CD4-positive, alpha-beta T cell treated with Interleukin-1 beta for 1 hour (primary cell): ENCODE measurements at places on chromosomes 13 and 19.
A peak's percentile ranks its signal among the peaks of the same experiment; 100 is the strongest.

- DNase-seq = no peak
Measured at GRCh38 chr13:43908156-43909126, 28.7 kb downstream of the LACC1 start.

- no peak for DNase-seq
Measured at GRCh38 chr13:90577726-90578125, 769.8 kb upstream of the MIR17HG start.

GRCh38 chr13:81153478-81153877 lies 812.6 kb upstream of the SPRY2 start:
- no peak for DNase-seq

GRCh38 chr19:18020212-18021085 lies 12.5 kb downstream of the ARRDC2 start:
- no peak for DNase-seq

GRCh38 chr19:39410831-39411080 lies 1.7 kb upstream of the PLEKHG2 start:
- DNase-seq = no peak

DNA sequence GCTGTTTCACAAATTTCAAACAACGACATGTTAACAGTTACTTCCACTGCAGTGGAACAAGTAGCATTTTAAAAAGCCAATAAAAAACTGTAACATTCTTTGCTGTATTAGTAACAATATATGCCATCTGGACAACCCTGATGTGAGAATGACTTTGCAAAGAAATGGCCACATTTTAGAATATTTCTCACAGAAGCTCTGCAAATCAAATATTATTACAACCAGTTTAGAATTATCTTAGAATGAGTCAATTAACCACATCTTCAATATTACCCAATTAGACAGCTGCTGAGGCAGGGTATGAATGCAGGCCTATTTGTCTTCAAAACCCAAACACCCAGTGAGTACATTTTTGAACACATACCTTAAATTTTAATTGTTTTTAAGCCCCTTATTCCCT lies 3.2 kb downstream of the ZNF699 start:
- DNase-seq = no peak

DNA sequence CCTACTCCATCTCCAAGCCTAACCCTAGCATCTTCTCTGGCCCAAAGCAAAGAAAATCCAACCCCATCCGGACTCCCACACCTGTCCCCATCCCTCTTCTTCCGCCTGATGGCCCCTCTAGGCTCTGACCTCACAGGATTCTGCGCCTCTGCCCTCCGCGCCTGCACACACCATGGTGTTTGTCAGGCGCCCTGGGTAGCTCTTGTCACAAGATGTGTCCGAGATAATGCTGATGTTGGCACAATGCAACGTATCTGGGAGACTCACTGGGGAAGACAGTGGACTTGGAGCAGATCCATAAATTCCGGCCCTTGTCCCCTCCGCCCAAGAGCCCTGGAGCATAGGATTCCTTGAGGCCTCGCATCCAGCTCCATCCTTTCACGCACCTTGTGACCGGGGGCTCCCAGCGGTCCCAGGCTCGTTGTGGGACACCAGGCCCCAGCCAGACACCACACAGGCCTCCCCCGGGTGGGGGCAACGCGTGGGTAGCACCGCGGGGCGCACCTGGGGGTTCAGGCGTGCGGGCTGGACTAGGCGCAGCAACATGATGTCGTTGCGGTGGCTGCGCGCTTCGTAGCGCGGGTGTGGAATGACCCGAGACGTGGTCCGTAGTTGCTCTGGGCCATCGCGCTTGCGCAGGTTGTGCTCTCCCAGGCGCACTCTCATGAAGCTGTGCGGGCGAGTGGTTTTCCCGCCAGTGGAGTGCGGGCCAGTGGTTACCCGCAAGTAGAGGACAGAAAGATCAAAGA lies 3.1 kb upstream of the KLK1 start:
- no peak for DNase-seq

DNA sequence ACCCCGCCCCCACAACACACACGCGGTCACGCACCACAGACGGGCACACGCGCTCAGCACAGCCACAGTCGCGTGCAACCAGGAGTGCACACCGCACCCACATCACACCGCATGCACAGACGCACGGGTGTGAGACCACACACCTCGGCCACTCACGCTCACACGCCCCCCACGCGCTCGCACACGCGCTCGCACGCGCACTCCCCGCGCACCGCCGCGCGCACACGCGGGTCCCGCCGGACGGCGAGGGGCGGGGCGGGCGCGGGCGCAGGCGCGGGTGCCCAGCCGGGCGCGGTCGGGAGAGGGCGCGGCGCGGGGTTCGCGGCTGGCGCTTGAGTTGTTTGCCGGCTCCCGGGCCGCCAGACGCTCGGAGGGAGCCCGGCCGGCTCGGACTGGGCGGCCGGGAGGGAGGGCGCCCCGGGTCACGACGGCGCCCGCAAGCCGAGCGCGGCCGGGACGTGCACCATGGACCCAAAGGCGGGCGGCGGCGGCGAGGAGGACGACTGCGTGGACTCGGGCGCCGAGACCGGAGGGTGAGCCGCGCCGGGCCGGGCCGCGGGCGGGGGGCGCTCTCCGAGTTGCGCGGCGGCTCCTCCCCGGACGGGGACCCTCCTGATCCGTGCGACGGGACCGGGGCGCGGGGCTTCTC lies at the start of gene FAM124A:
FAM124A (plus strand) TSS at position 362 of the 649 bp plus-strand sequence; CDS start at position 466, 104 bp downstream.
- peak; percentile 27 for DNase-seq

DNA sequence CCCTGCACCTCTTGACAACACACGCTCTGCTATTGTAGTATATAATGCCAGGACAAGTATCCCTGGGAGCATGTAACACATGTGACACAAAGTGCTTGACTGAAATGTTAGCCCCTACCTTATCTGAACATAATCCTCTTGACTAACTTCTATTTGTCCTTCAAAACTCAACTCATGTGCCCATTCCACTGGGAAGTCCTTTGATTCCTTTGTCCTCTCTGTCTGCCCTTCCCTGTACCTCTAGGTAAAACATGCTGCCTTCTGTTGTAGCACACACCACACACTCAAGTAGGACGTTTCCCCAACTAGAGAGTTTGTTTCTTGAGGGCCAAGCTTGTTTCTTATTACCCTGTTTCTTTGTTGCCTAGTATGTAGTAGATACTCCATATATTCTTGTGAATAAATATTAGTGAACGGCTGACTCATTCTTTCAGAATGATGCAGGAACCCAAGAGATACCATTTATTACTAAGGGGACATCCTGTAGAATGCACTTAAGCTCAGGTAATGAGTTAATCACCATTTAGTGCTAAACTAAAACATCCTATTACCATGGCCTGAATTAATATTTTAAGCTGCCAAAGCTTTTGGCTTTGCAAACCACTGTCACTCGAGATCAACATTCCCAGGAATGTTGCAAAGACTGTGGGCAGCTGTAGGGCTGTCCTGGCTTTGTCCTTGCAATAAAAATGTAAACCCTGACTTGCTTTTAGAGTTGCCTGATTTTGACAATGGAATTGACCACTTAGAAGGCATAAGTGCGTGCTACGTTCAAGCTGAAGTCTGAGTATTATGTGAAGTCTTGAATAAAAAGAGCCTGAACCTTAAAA lies 313.4 kb downstream of the COG6 start:
- DNase-seq = no peak

DNA sequence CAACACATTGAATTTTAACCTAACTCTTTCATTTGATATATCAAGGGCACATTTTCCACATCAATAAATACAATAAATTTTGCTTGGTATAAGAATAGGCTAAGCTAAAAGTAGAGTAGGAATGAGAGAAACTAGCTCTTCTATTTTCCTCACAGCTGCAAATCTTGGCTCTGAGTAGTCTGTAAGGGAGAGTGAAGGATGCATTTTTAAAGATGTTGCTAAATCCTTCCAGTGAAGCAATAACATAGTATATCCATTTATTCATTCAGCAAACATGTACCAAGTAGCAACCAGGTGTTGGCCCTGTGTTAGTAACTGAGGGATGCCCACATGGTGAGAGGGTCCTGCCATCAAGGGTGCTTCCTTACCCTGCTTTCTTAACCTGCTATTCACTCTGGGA lies 799.9 kb downstream of the PCDH9 start:
- DNase-seq = no peak

DNA sequence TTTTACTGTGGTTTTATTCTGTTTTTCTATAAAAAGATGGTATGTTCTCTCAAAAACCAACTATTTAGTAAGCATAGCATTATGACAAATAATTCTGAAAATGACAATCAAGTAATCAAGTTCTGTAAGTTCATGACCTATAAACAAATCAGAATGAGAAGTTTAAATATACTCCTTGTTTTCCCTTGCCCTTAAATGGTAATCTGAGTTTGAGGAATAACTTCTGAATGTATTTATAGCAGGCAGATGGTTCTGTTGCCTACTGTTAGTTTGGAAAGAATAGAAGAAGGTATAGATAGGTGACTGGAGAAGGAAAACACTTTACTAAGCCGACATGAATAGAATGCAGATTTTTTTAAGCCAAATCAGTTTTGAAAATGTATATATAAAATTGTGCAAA lies 63.9 kb downstream of the POSTN start:
- no peak for DNase-seq

- DNase-seq = no peak
Measured at GRCh38 chr13:45718992-45719391, 16.9 kb downstream of the CBY2 start.

DNA sequence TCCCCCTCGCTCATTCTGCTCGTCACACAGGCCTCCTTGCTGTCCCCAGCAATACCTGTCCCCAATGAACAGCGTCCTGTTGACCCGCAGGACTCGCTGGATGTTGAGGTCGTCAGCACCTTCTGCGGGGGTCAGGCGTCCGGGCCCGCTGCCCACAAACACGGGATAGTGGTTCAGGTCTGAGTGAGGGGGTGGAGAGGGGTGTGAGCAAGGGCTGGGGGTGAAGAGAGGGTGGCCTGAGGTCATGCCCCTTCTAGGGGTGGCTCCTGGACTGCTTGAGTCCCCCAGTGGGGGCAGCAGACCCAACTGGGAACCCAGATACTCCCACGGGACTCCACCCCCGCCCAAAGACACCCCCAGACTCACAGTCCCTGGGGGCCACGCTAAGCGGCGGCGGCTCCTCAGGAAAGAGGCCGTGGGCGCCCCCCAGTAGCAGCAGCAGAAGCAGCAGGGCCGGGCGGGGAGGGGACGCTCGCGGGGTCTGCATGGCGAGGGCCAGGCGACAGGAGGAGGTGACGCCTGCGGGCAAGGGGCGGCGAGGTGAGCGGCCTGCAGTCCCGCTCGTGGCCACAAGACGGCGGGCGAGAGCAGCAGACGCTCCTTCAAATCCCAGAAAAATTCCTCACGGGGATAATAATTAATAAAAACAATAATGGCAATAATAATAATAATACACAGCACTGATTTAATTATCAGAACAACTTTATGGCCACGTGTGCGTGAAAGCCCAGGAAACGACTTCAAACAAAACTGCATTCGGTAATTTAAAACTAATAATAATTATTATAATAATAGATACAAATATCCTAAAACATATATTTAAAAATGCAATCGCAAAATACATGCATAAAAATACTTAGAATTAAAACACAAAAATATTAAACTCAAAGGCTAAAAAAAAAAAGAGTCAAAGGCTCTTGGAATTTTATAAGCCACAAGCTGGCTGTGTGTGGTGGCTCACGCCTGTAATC lies 1.2 kb downstream of the SEMA6B start:
- no peak for DNase-seq

- DNase-seq = peak; percentile 40
Measured at GRCh38 chr19:14561847-14562351, 10.0 kb downstream of the NDUFB7 start.

DNA sequence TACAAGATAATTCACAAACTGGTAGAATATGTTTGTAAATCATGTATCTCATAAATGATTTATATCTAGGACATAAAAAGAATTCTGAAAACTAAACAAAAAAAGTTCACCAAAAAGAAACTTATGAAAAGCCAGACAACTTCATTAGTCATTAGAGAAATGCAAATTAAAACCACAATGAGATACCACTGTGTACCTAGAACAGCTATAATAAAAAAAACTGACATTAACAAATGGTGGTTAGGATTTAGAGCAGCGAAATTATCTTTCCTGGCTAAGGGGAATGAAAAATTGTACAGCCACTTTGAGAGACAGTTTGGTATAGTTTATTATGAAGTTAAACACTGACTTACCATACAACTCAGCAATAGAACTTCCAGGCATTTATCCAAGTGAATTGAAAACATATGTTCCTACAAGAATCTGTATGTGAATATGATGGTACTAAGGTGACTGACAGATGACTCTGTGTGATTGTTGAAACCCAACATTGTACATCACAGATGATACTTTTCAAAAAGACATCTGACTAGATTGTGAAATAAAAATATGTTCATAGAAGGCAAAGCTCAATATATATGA lies 41.8 kb downstream of the UGGT2 start:
- no peak for DNase-seq

DNA sequence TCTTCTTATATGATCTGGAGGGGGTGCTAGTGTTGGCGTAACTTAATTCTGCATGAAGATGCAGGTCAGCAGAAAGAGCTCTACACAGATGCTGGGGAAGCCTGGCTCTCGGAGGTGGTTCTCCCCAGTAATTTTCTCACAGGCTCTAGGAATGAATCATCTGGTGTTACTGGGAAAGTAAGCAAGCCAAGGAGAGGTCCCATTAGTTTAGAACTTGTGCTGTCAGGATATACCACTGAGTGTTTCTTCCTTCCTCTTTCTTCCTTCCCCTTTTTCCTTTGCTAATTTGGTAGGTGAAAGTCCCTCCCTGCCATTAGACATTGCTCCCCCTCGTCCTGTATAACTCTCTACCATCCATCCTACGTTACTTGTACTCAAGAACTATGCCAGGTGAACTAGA lies 68.3 kb downstream of the ATP8A2 start:
- no peak for DNase-seq

DNA sequence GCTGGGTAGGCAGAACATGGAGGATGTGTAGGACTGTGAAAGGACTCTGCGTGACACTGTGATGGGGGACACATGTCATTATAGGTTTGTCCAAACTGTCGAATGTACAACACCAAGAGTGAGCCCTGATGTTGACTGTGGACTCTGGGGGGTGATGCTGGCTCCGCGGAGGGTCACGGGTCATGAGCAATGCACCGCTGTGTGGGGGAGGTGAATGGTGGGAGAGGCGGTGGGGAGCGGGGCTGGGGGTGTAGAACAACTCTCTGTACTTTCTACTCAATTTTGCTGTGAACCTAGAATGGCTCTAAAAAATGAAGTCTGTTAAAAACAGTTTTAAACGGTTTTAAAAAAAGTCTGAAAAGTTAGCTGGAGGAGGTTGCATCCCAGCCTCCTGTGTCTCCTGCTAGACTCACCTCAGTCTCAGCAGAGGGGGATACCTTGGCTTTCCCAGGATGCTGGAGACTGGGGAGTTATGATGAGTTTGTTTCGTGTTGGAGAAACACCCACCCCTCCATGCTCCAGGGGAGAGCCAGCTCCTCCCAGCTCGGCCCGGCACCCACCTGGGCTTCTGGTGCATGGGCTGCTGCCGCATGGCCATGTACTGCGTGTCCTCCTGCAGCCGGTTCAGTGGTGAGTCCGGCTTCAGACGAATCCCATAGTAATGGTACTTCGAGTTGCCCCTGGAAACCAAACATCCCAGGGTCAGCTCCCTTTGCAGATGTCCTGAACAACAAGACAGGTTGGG lies 34.7 kb upstream of the RANBP3 start:
- no peak for DNase-seq

- no peak for DNase-seq
Measured at GRCh38 chr19:56707821-56708220, 36.3 kb upstream of the ZNF835 start.

GRCh38 chr13:73464758-73465616 lies 406.2 kb downstream of the KLF5 start:
- no peak for DNase-seq
